ENCODE measurements at places on chromosomes 11 and 22. TPM values are rescaled to one million over a fixed set of nuclear protein-coding genes. Genes with fewer than 3 reads are reported as not detected.
A peak's percentile ranks its signal among the peaks of the same experiment; 100 is the strongest.

DNA sequence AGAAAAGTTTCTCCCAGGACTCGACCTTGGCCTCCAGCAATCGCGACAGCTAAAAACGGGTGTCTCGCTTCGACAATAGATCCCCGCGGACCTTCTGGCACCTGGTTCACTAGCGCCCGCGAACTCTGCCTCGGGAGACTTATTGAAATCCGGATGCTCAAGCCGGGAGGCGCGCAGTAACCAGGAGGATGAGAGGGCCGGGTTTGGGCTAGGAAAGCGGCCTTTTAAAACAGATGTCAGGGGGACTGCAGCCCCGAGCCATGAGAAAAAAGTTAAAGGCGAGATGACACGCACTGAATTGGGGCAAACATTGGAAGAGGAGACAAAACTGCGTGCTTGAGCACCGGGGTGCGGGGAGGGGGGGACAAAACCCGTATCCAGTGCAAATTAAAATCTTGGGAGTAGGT lies 637 bp upstream of the ZBTB16 start:
- H3K27me3 ChIP-seq = no peaks in the 10 kb centered on the region
- peaks cover 8% of the 10 kb centered on the region for H3K4me1 ChIP-seq
- H3K27ac ChIP-seq = peak overlapping the region; percentile 96
- H3K36me3 ChIP-seq = peaks cover 9% of the 10 kb centered on the region
- H3K4me3 ChIP-seq = peak overlapping the region; percentile 33

GRCh38 chr11:36403661-36404060 lies 106.4 kb downstream of the TRAF6 start:
- no peak overlapping the region for H3K27ac ChIP-seq
- DNase-seq = no peak
- no peak overlapping the region for H3K4me3 ChIP-seq

DNA sequence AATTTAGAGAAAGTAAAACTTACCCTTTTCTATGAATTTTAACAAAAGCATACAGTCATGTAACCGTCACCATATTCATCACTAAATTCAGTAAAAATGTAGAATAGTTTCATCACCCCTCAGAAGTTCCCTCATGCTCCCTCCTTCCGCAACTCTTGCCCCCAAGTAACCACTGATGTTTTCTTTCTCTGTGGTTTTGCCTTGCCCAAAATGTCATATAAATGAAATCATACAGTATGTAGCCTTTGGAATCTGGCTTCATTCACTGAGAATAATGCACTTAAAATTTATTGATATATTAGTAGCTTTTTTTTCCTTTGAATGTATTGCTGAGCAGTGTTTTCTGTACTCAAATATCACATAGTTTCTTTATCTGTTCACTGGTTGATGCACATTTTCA lies 60.1 kb downstream of the DCUN1D5 start:
- no peak overlapping the region for H3K4me3 ChIP-seq
- no peaks in the 10 kb centered on the region for H3K4me1 ChIP-seq
- no peaks in the 10 kb centered on the region for H3K27me3 ChIP-seq
- DNase-seq = no peak
- H3K36me3 ChIP-seq = no peaks in the 10 kb centered on the region

- no peak for DNase-seq
- H3K4me3 ChIP-seq = no peak overlapping the region
- H3K27me3 ChIP-seq = no peaks in the 10 kb centered on the region
Observed at GRCh38 chr11:17434108-17434507, 42.5 kb downstream of the ABCC8 start.

GRCh38 chr11:111379602-111380136 lies 594 bp upstream of the POU2AF1 start:
- no peak for DNase-seq
- no peaks in the 10 kb centered on the region for H3K36me3 ChIP-seq
- H3K4me1 ChIP-seq = peaks cover 2% of the 10 kb centered on the region
- H3K4me3 ChIP-seq = no peak overlapping the region
- H3K27me3 ChIP-seq = no peaks in the 10 kb centered on the region

GRCh38 chr11:61975638-61976419 lies 8.4 kb upstream of the FTH1 start:
- peaks cover 29% of the 10 kb centered on the region for H3K4me1 ChIP-seq
- no peaks in the 10 kb centered on the region for H3K36me3 ChIP-seq
- no peaks in the 10 kb centered on the region for H3K27me3 ChIP-seq
- DNase-seq = no peak

- H3K36me3 ChIP-seq = no peaks in the 10 kb centered on the region
- H3K4me1 ChIP-seq = no peaks in the 10 kb centered on the region
- no peak for DNase-seq
- no peak overlapping the region for H3K27ac ChIP-seq
- no peak overlapping the region for H3K4me3 ChIP-seq
- no peaks in the 10 kb centered on the region for H3K27me3 ChIP-seq
Observed at GRCh38 chr11:59899532-59899931, 20.9 kb downstream of the OOSP3 start.

GRCh38 chr22:41021061-41021612 lies 70.0 kb downstream of the RBX1 start:
- no peaks in the 10 kb centered on the region for H3K27me3 ChIP-seq
- no peaks in the 10 kb centered on the region for H3K4me1 ChIP-seq
- H3K4me3 ChIP-seq = peak overlapping the region; percentile 68
- DNase-seq = peak; percentile 24
- H3K36me3 ChIP-seq = no peaks in the 10 kb centered on the region

GRCh38 chr11:45844822-45845578 lies 2.3 kb upstream of the CRY2 start:
- H3K27ac ChIP-seq = no peak overlapping the region
- peak; percentile 45 for DNase-seq
- H3K4me3 ChIP-seq = no peak overlapping the region
- H3K36me3 ChIP-seq = no peaks in the 10 kb centered on the region
- H3K4me1 ChIP-seq = peaks cover 11% of the 10 kb centered on the region
- no peaks in the 10 kb centered on the region for H3K27me3 ChIP-seq

DNA sequence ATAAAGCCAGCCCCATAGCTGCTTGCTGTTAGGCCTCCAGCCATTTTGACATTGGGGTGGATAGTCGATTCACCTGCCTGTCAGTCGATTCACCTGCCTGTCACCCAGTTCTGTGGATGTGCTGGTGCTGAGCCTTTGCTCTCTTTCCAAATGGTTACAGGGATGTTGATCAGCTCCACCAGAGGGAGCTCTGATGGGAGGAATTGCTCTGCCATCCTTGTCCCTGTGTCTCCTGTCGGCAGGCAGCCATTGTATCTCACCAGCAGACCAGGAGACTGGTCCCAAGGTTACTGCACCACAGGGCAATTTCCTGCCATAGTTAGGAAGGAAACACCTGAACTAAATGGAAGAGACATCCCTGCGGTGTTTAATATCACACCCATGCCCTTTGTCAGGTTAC lies 6.1 kb downstream of the MPEG1 start:
- H3K27ac ChIP-seq = no peak overlapping the region
- peaks cover 21% of the 10 kb centered on the region for H3K36me3 ChIP-seq
- peaks cover 4% of the 10 kb centered on the region for H3K4me1 ChIP-seq
- H3K27me3 ChIP-seq = no peaks in the 10 kb centered on the region
- no peak overlapping the region for H3K4me3 ChIP-seq

- no peaks in the 10 kb centered on the region for H3K36me3 ChIP-seq
- no peak for DNase-seq
- H3K27me3 ChIP-seq = no peaks in the 10 kb centered on the region
Observed at GRCh38 chr11:89608234-89608966, 101.7 kb upstream of the TRIM77 start.

DNA sequence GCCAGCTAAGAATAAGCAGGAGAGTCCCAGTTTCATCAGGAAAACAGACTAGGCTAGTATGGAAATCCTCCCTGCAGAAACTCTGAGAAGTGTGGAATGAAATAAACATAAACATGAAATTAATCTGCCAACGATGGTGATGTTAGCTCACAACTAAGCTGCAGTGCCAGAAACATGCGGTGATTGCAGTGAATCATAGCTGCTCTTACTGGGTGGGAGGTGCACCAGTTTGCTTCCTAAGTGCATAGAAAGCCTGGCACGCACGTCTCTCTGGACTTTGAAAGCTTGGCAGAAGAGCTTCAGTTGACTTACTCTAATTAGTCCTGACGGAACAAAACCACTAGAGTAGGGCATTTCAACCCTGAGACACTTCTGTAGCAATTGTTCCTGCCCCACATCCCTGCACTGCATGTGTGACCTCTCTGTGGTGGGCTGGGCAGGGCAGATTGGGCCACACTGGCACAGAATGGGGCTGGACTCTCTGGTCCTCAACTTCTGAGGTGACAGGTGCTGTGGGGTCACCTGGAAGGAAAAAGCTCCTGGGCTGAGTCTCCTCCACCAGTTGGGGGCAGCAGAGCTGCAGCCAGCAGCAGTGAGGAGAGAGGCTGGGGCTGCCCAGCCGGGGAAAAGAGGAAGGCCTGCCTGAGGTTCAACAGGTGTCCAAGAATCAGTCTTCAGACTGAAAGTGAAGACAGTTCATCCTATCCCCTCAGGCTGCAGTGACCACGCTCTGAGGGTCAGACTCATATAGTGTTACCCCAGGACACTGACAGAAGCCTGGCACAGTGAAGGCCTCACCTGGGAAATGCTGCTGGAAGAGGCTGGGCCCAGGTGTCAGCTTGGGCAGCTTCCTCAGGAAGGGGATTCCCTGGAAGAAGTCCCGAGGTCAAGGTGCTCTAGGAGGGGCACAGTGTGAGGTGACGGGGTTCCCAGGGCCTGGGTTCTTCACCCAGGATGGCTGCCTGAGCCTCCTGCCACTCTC lies 40.5 kb downstream of the GGTLC2 start:
- no peaks in the 10 kb centered on the region for H3K27me3 ChIP-seq
- peak; percentile 45 for DNase-seq
- no peak overlapping the region for H3K4me3 ChIP-seq
- H3K4me1 ChIP-seq = no peaks in the 10 kb centered on the region

- H3K36me3 ChIP-seq = no peaks in the 10 kb centered on the region
- H3K4me3 ChIP-seq = no peak overlapping the region
- H3K4me1 ChIP-seq = no peaks in the 10 kb centered on the region
- DNase-seq = no peak
Observed at GRCh38 chr11:70226967-70227366, 23.9 kb downstream of the FADD start.

GRCh38 chr11:72405009-72405408 lies 29.3 kb downstream of the CLPB start:
- DNase-seq = no peak
- no peaks in the 10 kb centered on the region for H3K36me3 ChIP-seq
- H3K4me1 ChIP-seq = peaks cover 4% of the 10 kb centered on the region
- no peaks in the 10 kb centered on the region for H3K27me3 ChIP-seq
- no peak overlapping the region for H3K4me3 ChIP-seq
- no peak overlapping the region for H3K27ac ChIP-seq

GRCh38 chr11:116507849-116508695 lies 264.7 kb downstream of the BUD13 start:
- H3K36me3 ChIP-seq = no peaks in the 10 kb centered on the region
- DNase-seq = no peak
- H3K4me1 ChIP-seq = no peaks in the 10 kb centered on the region
- no peak overlapping the region for H3K27ac ChIP-seq
- H3K27me3 ChIP-seq = no peaks in the 10 kb centered on the region
- H3K4me3 ChIP-seq = no peak overlapping the region

DNA sequence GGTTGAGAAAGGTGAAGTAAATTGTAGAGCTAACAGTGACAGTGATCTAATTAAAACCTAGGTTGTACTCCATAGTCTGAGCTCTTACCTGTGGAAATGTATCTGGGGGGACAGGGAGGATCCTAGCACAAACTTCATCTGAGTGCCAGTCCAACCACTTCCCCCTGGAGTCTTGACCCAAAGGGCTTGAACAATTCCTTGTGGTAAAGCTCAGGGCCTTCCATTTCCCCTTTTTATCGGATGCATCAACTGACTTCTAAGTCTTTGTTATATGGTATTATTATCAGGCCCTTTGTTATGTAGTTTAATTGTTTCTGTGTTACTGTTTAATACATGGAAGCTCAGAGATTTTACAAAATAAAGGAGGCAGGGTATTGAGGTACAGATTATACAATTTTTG lies 140.2 kb upstream of the SESN3 start:
- no peak overlapping the region for H3K4me3 ChIP-seq
- no peaks in the 10 kb centered on the region for H3K36me3 ChIP-seq
- H3K27me3 ChIP-seq = no peaks in the 10 kb centered on the region
- DNase-seq = no peak
- no peak overlapping the region for H3K27ac ChIP-seq

DNA sequence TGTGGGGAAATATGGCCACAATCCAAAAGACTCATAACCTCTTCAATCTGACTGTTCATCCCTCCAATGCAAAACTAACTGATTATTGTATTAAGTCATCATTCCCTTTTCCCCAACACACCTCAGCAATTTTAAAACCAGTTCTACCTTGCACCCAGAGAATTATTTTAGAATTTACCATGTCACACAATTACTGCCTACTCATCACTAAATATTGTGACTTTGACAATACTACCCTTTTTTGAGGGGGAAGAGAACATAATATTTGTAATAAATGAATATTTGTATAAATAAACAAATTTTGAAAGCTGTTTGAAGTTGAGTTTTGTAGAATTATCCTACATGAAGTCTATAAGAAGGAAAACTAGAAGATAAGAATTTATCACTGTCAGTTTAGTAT lies 28.2 kb upstream of the CALCB start:
- H3K4me1 ChIP-seq = no peaks in the 10 kb centered on the region
- no peak for DNase-seq
- H3K27me3 ChIP-seq = no peaks in the 10 kb centered on the region
- no peaks in the 10 kb centered on the region for H3K36me3 ChIP-seq
- H3K4me3 ChIP-seq = no peak overlapping the region
- H3K27ac ChIP-seq = no peak overlapping the region

- H3K27me3 ChIP-seq = no peaks in the 10 kb centered on the region
- no peak overlapping the region for H3K27ac ChIP-seq
- H3K4me3 ChIP-seq = no peak overlapping the region
- no peaks in the 10 kb centered on the region for H3K36me3 ChIP-seq
Observed at GRCh38 chr11:3959903-3960265, 104.4 kb downstream of the STIM1 start.

- H3K4me1 ChIP-seq = no peaks in the 10 kb centered on the region
- H3K27ac ChIP-seq = no peak overlapping the region
- H3K27me3 ChIP-seq = no peaks in the 10 kb centered on the region
- DNase-seq = no peak
- no peak overlapping the region for H3K4me3 ChIP-seq
Observed at GRCh38 chr22:20191000-20191515, 40.2 kb upstream of the CCDC188 start.

- H3K27me3 ChIP-seq = no peaks in the 10 kb centered on the region
- peaks cover 3% of the 10 kb centered on the region for H3K4me1 ChIP-seq
- H3K36me3 ChIP-seq = no peaks in the 10 kb centered on the region
- no peak for DNase-seq
- no peak overlapping the region for H3K4me3 ChIP-seq
Observed at GRCh38 chr22:40473703-40474102, 103.3 kb downstream of the SGSM3 start.

- DNase-seq = peak; percentile 27
- no peaks in the 10 kb centered on the region for H3K4me1 ChIP-seq
- no peak overlapping the region for H3K4me3 ChIP-seq
- no peaks in the 10 kb centered on the region for H3K27me3 ChIP-seq
Observed at GRCh38 chr11:119942583-119943297, 195.2 kb downstream of the TRIM29 start.

- no peak overlapping the region for H3K27ac ChIP-seq
- no peak overlapping the region for H3K4me3 ChIP-seq
- no peak for DNase-seq
- no peaks in the 10 kb centered on the region for H3K4me1 ChIP-seq
Observed at GRCh38 chr11:133677387-133677786, 145.1 kb upstream of the OPCML start.

OR6T1 gene
- not detected for total RNA-seq

OR4A16 gene
- total RNA-seq = not detected

MAJIN gene
- 0.55 TPM for total RNA-seq

ZC3H12C gene
- 27.1 TPM for total RNA-seq

Data from lung (tissue), 17 donors.